Kidney capillary endothelial cell (primary cell): ENCODE measurements at places on chromosomes 5 and 9.
A peak's percentile ranks its signal among the peaks of the same experiment; 100 is the strongest.

GRCh38 chr9:101027236-101027635, 1.3 kb upstream of the PLPPR1 start:
- no peak for DNase-seq

DNA sequence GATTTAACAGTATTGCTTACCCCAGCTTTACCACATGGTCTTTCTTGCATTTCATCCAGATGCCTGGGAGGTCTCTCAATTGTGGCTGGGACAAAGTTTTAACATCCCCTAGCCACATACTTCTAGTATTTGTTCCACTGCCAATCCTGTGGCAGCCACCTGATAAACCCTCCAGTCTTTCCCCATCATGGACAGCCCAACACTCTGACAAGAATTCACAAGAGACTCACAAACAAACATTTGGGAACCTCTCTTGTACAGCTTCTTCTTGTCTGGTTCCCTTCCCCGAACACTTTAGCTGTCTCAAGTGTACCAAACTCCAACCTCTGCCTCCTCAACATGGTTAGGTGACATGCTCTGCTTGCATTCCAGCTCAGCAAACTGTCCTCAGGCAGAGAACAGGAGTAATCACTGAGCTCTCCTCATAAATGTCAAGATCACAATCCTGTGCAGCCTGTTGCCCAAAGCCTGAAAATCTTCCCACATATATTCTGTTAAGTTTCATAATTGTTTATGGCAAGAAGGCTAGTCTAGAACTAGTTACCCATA, 59.7 kb downstream of the STRBP start:
- DNase-seq, result no peak

DNA sequence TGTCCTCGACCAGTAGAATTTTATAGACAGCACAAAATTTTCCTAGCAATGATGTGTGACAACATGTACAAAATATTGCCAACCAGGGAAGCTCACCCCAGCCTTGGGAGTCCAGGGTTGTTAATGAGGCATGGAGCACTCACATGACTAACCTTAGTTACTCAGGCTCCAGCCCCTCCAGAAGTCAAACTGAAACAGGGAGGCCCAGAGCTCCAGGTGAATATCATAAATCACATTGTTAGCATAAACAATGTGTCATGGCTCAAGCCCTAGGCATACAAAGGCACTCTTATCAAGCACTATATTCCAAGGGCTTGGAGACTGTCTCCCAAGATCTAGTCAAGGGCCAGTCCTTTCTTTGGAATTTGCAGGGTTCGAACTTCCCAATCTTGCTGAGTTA, 44.4 kb downstream of the TNFAIP8 start:
- DNase-seq, result no peak

GRCh38 chr5:175896301-175897040, 25.1 kb downstream of the CPLX2 start:
- no peak for DNase-seq

GRCh38 chr9:135990468-135991429, 29.6 kb upstream of the UBAC1 start:
- peak; percentile 78 for DNase-seq

GRCh38 chr9:20200581-20200980, 411.7 kb upstream of the SLC24A2 start:
- DNase-seq, result no peak

DNA sequence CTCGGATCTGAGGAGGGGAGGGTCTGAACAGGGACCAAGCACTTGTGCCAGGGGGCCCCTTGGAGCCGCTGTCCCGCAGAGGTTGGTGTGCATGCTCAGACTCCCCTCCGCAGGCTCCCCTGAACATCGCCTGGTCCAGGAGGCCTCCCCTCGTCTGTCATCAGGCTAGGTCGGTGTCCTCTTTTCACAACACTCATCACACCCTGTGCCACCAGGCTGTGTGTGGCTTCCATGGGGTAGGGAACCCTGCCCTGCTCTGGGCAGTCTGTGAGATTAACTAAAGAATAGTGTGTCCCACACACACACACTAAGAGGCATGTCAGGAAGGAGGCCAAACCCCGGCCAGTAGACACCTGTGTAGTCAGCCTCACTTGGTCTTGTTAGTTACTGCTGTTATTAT, 119.3 kb downstream of the C5orf15 start:
- DNase-seq, result no peak

DNA sequence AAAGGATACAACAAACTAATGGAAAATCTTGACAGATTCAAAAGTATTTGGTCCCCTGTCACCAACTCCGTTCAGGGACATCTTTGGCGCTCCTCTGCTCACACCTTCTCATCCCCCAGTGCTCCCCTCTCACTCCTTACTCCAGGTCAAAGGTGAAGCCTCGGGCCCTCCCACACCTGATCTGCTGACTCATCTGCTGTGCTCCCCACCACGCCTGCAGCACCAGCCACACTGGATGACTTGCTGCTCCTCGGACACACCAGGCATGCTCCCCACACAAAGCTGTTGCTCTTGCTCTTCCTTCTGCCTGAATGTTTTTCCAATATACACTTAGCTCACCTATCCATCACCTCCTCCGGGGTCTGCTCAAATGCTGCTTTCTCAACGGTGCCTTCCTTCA, 123.4 kb downstream of the ESM1 start:
- no peak for DNase-seq

- no peak for DNase-seq
Observed at GRCh38 chr5:155746367-155747038, 580.5 kb upstream of the SGCD start.

DNA sequence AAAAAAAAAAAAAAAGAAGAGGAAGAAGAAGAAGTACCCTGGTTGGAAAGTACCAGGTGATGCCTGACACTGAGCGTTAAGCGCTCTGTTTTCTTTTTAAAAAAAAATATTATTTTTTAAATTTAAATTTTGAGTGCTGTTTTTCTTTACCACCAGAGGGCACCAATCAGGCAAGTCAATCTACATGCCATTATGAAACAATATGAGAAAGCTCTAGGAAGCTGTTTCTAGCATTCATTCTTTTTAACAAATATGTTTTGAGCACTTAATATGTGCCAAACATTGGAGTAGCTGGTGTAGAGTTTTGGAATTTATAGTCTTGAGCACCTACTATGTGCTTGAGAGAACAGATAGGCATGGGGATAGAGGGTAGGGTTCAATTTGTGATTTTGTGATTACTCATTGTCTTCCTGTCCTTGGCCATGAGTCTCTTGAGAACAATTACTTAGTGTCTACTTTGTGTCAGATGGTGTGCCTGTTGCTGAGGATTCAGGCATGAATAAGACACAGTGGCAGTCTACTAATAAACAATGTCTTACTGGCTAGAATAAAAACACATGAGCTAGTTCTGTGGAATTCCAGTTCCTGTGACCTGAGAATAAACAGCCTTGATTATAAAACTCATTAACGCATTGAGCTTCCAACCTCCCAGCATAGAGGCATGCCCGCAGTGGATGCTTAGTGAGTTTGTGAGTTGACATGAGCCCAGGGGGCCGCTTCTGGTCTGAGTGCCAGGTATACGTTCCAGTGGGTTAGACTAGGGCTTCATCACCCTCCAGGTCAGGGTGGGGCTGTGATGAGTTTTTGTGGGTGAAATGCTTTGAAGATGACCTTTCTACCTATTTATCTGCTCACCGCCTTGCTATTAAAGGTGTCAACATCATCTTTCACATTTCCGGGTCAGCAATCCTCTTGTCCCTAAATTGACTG, 3.0 kb upstream of the UBE2R2 start:
- peak; percentile 98 for DNase-seq

DNA sequence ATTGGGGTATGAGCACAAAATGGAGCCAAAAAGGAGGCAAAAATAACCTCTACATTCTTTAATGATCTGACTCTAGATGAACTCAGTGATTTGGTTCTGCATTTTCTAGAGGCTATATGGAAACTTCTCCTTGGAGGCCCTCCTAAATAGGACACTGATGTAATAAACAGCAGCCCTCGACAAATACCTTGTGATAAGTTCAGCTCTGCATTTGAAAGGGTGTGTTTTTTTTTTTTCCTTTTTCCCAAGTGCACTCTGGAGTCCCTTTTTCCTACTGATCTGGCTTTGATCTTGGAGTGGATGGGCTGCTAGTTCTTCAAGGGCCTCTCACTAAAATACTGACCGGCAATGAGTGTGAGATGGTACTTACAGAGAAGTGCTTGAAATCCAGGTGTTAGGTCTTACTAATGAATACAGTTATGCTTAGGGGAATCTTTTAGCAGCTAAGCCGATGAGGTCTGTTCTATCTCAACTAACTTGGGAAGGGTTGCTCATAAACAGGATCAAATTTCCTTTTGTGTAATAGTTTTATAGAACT, 161.7 kb downstream of the MAST4 start:
- no peak for DNase-seq

- DNase-seq, result no peak
Observed at GRCh38 chr5:115461093-115461492, 83.5 kb downstream of the FEM1C start.

DNA sequence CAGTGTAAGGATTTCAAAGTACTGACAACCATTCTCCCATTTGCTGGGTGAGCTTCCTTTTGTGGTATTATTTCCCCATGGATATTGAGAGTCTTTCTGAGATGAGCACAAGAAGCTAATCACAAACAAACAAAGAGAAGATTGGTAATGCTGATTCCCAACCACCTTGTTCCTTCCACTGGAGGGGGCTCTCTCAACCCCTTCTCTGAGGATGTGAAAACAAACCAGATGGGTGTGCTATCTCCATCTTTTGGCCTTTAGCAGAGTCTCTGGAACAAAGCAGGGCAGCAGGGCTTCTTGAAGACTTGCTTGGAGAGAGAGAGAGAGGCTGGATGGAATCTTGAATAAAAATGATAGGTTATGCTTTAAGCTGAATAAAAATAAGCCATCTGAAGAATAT, 576.7 kb upstream of the ZNF462 start:
- DNase-seq, result peak; percentile 15

DNA sequence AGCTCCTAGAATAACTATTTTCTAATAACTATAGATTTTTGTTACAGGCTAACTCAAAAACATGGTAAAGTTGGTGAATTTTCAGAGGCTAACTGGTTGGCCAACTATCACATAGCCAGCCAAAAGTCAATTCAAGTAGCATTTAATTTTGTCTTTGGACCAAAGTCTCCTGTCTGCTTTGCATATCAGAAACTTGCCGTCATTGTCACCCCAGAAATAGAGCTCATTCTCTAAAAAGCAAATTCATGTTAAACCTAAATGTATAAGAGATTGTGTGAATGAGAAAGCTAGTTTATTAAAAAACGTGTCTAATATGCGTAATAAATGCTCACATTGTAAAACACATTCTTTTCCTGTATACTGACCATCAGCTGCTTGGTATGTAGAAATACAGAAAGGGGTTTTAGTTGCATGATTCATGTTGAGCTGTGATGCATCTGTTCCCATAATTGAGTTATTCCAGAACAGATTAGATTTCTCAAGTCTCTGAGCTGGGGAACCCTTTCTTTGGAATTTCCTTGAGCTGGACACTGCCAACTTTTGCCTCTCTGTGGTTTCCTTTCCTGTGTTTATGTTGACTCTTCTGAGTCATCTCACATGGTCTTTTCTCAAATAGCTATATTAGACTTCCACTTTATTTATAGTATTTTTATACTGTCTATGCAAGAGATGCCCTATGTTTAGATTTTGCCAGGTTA, 7.3 kb downstream of the SRFBP1 start:
- DNase-seq, result peak; percentile 97
